ENCODE measurements at places on chromosomes 12 and 14.

- DNase-seq, result no peak
Measured at GRCh38 chr12:16307856-16308475, 30.5 kb upstream of the SLC15A5 start.

DNA sequence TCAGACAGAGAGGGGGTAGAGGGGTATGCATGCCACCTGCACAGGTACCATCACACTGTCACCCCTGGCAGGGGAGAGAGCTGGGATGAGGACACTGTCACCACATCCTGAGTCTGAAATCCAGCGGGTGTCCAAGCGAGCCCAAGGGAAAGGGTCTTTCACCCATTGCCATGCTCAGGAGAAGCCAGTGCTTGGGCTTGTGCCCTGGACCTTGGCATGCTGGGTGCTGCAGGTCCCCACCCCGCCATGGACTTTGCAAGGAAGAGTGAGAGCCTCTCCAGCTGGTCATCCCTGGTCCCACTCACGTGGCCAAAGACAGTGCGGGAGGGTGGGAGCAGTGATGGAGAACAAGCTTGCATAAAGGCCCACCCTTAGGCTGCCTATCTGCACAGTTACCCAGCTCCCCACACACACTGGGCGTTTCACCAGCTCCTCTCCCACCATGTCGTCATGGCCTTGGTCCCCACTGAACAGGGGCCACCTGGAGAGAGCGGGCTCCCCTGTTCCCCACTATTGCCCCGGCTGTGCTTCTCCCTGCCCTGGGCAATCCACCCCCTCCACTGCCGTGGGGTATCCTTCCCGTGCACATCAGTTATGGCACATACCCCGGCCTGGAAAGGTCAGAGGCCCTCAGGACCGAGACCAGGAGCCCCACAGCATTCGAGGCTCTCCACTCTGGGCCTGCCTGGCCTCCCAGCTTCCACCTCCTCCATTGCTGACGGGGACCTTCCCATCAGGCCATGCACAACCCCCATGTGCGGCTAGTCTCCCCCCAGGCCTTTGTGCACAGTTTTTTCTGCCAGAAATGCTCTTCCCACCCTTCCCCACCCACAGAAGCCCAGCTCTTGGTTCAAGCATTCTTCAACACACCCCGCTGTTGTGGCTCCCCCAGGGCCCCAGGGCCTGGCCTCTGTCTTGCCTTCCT is 58.6 kb upstream of the BCL11B start:
- DNase-seq, result no peak

DNA sequence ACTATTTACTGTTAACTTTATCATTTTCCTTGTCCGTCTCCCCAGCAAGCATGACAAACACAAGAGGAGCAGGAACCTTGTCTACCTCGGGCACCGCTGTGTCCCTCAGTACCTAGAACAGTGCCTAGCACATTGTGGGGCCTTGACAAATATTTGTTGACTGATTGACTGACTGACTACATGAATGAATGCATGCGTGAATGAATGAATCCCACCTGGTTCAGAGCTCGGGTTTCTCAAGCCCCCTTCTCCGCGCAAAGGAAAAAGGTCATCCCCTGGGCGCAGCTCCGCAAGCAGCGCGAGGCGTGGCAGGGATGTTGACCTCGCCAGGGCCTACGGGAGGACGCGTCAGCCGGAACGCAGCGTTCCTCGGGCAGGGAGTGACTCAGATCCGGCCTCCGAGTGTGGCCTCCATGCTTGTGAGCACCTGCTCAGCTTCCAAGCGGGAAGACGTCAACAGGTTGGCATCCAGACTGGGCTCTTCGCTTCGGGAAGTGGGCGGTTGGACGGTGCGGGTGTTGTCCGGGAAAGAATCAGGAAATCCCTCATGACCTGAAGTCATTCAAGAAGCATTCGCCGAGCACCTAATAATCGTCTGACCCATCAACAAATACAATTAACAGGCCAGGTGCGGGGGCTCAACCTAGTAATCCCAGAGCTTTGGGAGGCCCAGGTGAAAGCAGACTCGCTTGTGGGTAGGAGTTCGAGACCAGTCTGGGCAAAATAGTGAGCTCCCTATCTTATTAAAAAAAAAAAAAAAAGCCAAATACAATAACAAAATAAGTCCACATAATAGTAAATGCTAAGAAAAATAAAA is 13.9 kb upstream of the UBC start:
- DNase-seq, result no peak

DNA sequence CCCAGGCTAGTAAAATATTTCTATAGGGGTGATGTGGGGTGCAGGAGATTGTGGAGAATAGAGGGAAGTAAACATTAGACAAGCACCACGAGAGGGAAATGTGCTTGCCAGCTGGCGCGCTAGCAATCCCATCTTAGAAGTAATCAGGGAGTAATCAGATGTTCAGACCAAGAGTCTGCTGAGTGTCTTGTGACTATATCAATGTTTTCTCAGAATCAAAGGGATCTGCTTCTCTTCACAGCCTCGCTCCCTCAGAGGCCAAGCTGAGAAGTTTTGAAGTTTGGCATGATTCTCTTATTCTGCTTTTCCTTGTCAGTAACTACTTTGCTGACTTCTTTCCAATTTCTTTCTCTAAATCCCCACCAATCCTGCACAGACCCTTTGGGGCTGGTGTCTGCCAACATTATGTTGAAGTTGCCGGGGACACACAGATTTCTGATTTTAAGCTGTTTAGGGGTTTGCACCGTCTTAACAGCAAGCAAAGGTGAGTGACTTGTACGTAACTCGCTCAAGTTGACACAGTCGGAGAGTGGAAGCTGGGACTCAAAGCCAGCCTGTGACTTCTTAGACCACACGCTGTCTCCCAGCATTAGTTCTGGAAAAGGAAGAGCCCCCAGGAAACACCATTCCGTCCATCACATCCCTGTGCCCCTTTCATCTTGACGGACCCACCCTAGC is 22.0 kb upstream of the TSPAN9 start:
- DNase-seq, result no peak

DNA sequence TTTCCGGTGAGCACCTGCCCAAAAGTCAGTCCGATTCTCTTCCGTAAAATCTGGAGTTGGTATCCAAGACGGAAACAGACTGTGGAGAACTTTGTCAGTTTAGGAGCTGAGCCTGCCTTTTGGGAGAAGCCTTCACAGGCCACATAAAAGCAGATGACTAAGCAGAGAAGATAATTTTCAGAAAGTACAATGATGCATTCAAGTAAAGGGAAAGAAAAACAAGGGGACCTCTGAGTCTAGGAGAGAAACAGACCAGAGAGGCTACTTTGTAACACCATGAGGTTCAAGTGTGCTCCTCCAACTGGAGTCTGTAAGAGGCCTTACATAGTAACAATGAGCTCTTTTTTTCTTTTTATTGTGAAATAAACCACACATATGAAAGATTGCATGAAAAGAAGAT is 21.1 kb downstream of the TMED8 start:
- no peak for DNase-seq

DNA sequence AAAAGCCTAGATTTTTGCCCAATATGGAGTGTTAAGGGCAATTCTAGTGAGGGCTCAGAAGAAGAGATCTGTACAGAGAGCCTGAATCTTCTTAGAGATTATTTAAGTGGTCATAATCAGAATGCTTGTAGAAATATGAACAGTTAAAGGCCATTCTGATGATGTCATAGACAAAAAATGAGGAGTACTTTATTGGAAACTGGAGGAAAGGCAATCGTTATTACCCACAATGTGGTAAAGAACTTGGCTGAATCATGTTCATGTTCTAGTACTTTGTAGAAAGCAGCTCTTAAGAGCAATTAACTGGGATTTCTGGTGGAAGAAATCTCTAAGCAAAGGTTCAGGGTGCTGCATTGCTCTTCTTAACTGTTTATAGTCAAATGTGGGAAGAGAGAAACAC is 36.4 kb upstream of the SYT10 start:
- no peak for DNase-seq

DNA sequence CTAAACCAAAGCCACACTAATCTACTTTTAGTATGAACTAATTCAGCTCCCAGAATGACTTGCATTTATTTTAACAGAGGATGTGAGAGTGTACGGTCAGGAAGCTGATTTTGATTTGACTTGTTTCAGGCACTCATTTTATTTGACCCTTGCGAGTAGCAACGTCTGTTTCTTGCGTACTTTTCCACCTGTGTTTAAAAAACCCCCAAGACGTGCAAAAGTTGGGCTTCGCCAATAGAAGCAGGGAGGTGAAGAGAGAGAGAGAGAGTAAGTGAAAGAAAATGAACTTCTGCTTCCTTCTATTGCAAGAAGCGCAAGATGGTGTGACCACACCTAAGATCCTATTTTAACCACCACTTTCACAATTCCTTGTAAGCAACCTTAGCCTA is 6.7 kb upstream of the SLC15A4 start:
- DNase-seq, result no peak

- no peak for DNase-seq
Measured at GRCh38 chr14:22084393-22085281, 411.0 kb upstream of the OR4E1 start.

DNA sequence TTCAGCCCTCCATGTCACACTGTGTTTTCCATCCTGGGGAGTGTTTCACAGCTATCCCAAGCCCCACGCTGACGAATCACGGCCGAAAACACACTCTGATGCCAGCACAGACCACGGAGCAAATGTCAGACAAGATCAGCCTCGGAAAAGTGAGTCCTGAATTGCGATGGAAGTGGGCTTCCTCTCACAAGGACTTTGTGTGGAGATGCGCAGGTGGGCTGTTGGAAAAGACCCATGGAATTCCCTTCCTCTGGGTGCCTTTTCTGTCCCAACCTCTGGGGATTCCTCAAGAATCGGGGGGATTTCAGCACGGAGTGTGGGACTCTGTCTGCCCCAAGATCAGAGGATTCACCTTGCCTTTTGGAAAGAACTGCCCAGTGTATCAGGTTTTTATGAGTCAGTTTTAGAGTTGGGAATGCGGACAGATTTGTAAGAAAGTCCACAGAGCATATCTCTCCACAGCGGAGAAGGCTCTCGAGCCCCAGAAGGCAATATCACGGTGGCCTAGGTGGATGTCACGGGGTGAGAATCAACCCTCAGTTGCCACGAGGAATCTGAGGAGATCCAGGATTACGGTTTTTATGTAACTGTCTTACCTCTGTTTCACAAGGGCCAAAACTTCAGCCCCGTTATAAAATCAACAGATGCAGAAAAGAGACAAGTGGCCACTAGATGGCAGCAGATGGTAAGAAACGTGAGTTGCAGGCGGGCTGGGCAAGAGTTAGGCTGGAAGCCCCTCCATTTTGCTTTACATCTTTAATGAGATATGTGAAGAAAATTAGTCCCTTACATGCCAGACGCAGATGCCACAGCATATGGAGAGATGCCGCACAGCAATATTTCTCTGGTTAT is 201.9 kb downstream of the DAD1 start:
- peak; percentile 52 for DNase-seq

GRCh38 chr12:115998119-115998633 is 279.3 kb downstream of the MED13L start:
- DNase-seq, result peak; percentile 3

GRCh38 chr12:113184098-113184899 is 979 bp downstream of the DDX54 start:
- DNase-seq, result no peak

- no peak for DNase-seq
Measured at GRCh38 chr14:52026017-52026660, 36.8 kb downstream of the RTRAF start.

DNA sequence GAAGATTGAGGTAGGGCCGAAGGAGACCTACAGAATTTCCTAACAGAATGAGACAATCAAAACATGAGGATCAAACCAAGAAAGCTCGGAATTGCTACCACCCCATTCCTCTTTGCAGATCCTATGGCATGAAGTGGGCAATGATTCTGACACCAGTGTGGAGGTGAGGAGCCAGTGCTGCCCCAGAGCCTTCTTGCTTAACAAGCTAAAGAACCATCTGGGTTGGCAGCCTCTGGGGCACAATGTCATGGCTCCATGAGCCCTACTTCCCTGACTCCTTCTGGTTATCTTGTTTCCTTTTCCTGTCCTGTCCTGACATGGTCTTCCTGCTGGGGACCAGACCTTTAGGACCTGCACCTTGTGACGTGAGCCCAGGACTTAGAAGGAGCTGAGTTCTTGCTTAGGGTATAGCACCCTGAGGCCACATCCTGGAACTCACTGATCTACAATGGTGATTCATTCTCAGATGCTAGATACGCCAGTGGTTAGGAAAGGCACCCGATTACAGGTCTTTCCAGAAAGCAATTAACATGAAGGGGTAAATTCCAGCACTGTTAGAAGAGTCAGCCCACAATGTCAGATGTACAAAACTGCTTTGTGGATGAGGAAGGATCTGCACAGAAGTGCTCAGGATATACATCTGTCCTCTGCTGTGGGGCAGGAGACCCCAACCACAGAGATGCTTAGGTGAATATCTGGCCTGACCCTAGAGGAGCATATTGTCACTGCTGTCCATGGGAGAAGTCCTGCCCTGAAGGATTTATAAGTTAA is 324.2 kb downstream of the ZFP36L1 start:
- DNase-seq, result no peak

DNA sequence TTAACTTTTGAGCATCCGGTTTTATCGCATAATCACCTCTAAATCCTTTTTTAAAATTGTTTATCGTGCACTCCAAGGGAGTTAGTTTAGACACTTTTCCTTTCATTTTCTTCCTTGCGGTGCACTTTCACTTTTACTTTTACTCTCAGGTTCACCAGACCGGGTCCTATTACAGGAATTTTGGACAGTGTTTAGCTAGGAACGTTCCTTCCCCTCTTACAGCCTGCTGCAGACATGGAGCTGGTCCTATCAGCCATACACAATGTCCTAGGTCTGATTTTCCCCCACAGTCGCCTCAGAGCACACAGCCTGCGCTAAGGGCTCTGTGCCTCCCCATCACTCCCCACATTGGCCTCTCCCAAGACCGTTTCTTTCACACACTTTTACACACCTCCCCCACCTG is 103.9 kb downstream of the ALG10 start:
- DNase-seq, result no peak

DNA sequence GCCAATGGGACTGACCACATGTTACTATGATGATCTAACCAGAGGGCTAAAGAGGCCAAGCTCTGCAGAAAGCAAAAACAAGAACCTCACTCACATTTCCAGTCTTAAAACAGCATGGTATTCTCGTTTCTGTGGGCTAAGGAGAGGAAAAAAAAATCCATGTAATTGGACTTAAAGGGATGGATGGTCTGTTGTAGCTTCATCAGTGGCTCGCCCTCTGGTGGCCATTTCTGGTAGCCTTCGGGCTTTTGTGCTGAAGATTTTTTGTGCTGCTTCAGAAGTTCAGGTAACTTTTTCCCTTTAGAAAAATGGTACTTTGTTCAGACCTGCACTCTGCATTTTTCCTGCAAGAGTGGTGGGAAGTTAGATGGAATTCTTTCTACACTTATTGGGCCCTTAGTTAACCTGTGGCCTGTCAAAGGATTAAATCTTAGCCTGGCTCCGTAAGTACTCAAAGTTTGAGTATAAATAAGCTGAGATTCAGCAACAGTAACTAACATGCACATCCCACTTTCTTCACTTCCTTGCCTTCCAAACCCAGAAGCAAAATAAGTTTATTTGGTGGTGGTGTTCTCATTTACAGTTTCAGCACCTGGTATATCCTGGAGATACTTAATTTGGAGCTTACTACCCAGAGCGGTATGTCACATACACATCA is 22.3 kb downstream of the DCAF4 start:
- peak; percentile 14 for DNase-seq

DNA sequence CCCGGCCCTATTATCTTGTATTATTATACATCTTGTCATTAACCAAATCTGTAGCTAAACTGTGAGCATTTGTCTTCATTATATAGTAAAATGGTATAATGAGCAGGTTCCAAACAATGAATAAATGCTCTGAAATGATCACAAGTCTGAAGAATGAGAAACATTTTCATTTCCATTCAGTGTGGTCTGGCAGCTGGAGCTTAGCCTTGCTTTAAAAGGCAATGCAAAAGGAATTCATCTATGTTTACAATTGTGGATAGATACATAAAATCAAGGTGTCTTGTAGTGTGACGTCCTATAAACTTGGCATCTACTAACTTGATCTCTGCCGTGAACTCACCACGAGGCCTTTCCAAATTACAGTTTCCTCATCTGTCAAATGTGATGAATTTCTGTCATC is 168.3 kb downstream of the RMST start:
- DNase-seq, result no peak
